ENCODE measurements at places on chromosomes 16 and 17.
A peak's percentile ranks its signal among the peaks of the same experiment; 100 is the strongest.

DNA sequence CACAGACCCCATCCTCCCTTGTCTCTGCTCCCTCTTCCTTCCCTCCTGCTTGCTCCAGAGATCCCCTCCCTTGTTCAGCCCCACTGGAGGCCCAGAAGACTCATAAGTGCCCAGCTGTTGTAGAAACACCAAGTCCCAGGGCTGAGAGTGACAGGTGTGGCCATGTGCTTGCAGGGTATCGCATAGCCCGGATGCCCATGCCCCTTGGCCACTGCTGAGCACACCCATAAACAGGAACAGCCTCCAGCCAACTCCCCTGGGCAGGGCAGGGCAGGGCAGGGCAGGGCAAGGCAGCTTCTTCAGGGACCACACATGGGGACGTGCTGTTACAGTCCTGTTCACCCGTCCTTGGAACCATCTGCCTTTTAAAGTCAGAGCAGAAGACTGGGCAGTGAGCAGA lies 2.0 kb downstream of the CACNG1 start:
- H3K27me3 ChIP-seq = peaks cover 11% of the 10 kb centered on the region
- no peak overlapping the region for H3K27ac ChIP-seq
- H3K4me1 ChIP-seq = no peaks in the 10 kb centered on the region
- H3K36me3 ChIP-seq = no peaks in the 10 kb centered on the region
- no peak for DNase-seq

DNA sequence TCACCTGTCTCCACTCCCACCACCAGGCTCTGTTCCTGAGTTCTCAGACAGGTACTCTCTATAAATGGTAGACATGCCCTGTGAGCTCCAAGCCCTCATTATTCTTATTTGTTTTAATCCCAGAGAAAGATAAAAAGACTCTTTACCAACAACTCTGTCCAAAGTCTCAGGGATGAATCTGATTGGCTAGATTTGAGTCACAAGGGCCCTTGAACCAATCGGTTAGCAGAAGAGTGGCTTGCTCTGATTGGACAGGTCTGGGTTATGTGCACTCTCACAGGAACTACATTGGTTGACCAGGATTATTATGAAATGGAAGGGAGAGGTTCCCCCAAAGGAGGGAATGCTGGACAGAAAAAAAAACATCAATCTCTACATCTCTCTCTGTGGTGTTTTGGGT lies 7.5 kb downstream of the COTL1 start:
- H3K27ac ChIP-seq = peak overlapping the region; percentile 86
- peak overlapping the region; percentile 55 for H3K4me3 ChIP-seq
- peaks cover 40% of the 10 kb centered on the region for H3K36me3 ChIP-seq
- peaks cover 70% of the 10 kb centered on the region for H3K4me1 ChIP-seq

- peaks cover 5% of the 10 kb centered on the region for H3K36me3 ChIP-seq
- no peak for DNase-seq
- H3K27ac ChIP-seq = no peak overlapping the region
- H3K4me3 ChIP-seq = no peak overlapping the region
- no peaks in the 10 kb centered on the region for H3K4me1 ChIP-seq
- peaks cover 20% of the 10 kb centered on the region for H3K27me3 ChIP-seq
Measured at GRCh38 chr17:79041723-79042420, 17.9 kb downstream of the C1QTNF1 start.

GRCh38 chr17:66476014-66476413 lies 173.6 kb downstream of the PRKCA start:
- no peaks in the 10 kb centered on the region for H3K36me3 ChIP-seq
- H3K4me1 ChIP-seq = peaks cover under 1% of the 10 kb centered on the region
- no peak for DNase-seq
- H3K27ac ChIP-seq = no peak overlapping the region
- H3K27me3 ChIP-seq = no peaks in the 10 kb centered on the region

GRCh38 chr16:19555938-19556771 lies 652 bp downstream of the VPS35L start:
- H3K36me3 ChIP-seq = peaks cover 9% of the 10 kb centered on the region
- H3K4me3 ChIP-seq = peak overlapping the region; percentile 94
- no peak for DNase-seq

DNA sequence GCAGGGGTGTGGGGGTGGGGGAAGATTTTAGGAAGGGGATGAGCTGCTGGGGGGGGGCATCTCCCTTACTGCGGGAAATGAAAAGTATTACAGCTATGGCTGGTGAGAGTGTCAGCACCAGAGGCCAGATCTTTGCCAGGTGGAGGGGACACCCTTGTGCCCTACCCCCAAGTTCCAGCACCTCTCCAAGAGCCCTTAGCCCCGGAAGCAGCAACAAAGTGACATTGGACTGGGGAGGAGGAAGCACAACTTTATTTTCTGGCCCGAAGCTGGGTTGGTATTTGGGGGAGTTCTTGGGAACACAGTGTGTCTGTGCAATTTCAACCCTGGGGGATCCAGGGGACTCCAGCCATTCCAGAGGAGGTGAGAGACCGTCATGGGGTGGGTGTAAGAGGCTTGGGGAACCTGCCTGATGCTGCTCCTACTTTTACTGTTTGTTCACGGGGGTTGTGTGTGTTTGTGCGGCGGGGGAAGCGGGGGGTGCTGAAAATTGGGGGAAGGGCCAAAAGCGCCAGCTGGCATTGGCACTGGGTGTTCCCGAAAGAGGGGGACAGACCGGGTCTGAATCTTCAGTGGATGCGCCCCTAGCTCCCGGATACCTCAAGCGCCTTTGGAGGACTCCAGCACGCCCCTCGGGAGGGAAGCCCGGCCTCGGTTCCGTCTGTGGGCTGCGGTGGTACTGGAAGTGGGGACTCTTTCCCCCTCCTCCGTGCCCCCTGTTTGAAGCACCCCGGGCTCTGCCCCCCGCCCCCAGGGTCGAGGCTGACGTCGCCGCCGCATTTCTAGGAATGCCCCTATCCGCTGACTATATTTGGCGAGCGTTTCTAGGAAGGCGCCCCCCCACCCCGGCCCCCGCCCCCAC lies 230.3 kb downstream of the MRTFB start:
- no peak for DNase-seq
- H3K4me3 ChIP-seq = peak overlapping the region; percentile 83
- no peaks in the 10 kb centered on the region for H3K36me3 ChIP-seq

- no peak overlapping the region for H3K4me3 ChIP-seq
- no peak overlapping the region for H3K27ac ChIP-seq
- no peak for DNase-seq
- H3K27me3 ChIP-seq = no peaks in the 10 kb centered on the region
- peaks cover 9% of the 10 kb centered on the region for H3K36me3 ChIP-seq
Measured at GRCh38 chr17:27430882-27431491, 25.3 kb upstream of the KSR1 start.

GRCh38 chr16:48011466-48011865 lies 144.3 kb downstream of the ABCC12 start:
- no peaks in the 10 kb centered on the region for H3K4me1 ChIP-seq
- no peaks in the 10 kb centered on the region for H3K36me3 ChIP-seq
- H3K4me3 ChIP-seq = no peak overlapping the region
- no peak overlapping the region for H3K27ac ChIP-seq
- H3K27me3 ChIP-seq = no peaks in the 10 kb centered on the region
- no peak for DNase-seq

DNA sequence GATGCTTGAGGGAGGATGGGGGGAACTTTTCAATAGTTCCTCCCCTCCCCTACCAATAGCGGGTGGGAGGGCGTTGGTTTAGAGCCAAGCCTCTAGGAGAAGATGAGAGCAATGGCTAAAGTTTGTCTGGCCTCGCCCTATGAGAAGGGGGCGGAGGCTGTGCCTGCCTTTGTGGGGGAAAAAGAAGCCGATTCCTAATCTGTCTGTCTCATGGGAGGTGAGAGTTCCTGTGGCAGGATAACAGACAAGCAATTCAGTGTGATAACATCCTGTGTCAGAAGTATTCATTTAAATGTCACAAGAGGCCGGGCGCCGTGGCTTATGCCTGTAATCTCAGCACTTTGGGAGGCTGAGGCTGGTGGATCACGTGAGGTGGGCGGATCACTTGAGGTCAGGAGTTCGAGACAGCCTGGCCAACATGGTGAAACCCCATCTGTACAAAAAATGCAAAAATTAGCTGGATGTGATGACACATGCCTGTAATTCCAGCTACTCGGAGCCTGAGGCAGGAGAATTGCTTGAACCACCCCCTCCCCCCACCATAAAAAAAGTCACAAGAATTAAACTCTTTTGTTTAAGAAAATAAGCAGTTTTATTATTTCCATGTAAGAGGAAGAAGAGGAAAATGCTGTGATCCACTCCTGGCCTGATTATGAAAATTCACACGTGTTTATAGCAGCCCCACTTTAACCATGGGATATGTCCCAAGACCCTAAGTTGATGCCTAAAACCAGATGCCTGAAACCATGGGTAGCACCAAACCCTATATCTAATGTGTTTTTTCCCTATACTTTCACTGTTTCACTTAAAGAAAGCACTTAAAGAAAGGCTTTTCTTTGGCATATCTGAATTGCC lies 1.7 kb downstream of the SLFN5 start:
- DNase-seq = peak; percentile 83
- peak overlapping the region; percentile 95 for H3K4me3 ChIP-seq
- no peaks in the 10 kb centered on the region for H3K27me3 ChIP-seq

- no peak for DNase-seq
- H3K27me3 ChIP-seq = peaks cover 11% of the 10 kb centered on the region
- H3K4me3 ChIP-seq = no peak overlapping the region
- no peak overlapping the region for H3K27ac ChIP-seq
- H3K4me1 ChIP-seq = no peaks in the 10 kb centered on the region
Measured at GRCh38 chr17:28426081-28426519, 20.1 kb upstream of the SLC46A1 start.

DNA sequence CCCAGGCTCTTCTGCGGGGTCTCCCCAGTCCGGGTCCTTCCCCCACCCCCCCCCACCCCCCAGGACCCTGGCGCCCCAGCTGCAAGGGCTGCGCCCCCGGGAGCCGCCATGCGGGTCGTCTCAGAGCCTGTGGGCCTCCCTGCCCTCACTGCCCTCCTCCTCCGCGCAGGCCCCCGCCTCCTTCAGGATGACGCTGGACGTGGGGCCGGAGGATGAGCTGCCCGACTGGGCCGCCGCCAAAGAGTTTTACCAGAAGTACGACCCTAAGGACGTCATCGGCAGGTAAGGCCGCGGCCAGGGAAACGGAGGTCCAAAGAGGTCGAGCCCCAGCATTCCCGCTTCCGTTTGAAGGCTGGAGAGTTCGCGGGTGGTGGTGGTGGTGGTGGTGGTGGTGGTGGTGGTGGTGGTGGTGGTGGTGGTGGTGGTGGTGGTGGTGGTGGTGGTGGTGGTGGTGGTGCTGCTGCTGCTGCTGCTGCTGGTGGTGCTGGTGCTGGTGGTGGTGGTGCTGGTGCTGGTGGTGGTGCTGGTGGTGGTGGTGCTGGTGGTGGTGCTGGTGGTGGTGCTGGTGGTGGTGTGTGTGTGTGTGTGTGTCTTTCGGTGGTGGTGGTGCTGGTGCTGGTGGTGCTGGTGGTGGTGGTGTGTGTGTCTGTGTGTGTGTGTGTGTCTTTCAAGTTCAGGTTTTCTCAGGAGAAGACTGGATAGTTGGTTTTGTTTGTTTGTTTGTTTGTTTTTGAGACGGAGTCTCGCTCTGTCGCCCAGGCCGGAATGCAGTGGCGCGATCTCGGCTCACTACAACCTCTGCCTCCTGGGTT lies 615 bp downstream of the PHKG2 start:
- H3K4me1 ChIP-seq = peaks cover 24% of the 10 kb centered on the region
- H3K36me3 ChIP-seq = peaks cover 40% of the 10 kb centered on the region
- H3K4me3 ChIP-seq = peak overlapping the region; percentile 93
- DNase-seq = peak; percentile 20
- peak overlapping the region; percentile 53 for H3K27ac ChIP-seq

GRCh38 chr16:27645396-27645795 lies 95.5 kb downstream of the KATNIP start:
- DNase-seq = no peak
- H3K4me3 ChIP-seq = no peak overlapping the region
- H3K36me3 ChIP-seq = peaks cover 6% of the 10 kb centered on the region
- H3K4me1 ChIP-seq = peaks cover 2% of the 10 kb centered on the region
- H3K27ac ChIP-seq = no peak overlapping the region

DNA sequence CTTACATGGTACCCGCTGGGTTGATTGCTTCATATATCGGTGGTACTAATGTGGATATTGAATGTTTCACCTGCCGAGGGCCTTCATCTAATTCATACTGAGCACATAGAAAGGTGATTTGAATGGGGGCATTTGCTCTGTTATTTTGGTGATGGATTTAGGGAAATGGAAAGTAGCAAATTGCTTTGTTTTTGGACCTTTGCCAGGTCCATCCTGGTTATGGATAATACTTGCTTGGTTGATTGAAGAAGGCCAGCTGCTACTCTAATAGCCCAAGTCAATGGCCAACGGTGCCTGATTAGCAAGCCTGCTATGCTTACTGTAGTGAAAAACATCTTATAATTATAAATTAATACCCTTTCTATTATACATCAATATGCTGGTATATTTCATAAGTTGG lies 253.6 kb downstream of the CDH13 start:
- H3K4me1 ChIP-seq = no peaks in the 10 kb centered on the region
- H3K36me3 ChIP-seq = no peaks in the 10 kb centered on the region
- DNase-seq = no peak
- H3K27ac ChIP-seq = no peak overlapping the region
- no peak overlapping the region for H3K4me3 ChIP-seq

DNA sequence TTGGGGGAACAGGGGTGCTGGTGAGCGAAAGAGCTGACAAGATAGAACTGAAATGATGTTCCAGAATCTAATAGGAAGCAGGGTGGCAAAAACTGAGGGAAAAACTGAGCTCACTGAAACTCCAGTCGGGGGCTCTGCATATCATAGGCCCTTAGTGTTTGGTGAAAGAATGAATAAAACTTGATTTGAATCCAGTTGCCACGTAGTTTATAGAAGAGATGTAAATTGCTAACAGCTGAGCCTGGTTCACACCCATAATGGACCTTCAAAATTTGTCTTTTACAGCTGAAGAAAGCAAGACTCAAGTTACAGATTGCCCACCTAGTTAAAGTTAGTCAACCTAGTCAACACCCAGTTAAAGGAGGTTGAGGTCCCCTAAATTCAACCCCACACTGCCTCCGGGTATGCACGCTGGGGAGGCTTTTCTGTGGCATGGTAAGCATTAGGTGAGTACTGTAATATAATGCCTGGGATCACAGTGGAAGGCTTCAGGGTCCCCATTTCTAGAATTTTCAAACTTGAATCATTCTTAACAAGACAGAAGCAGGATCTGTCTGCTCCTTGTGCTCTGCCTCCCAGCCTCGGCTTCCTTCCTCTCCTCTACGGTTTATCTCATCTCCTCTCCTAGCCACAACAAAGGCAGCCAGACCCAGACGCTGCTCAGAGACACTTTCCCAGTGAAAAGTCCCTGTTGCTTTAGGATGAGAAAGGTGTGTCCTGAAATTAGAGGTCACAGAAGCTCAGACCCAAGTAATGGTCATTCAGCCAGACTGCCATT lies 26.9 kb upstream of the SUPT4H1 start:
- no peak for DNase-seq
- H3K36me3 ChIP-seq = peaks cover 3% of the 10 kb centered on the region
- H3K4me3 ChIP-seq = no peak overlapping the region
- peaks cover 25% of the 10 kb centered on the region for H3K4me1 ChIP-seq
- H3K27me3 ChIP-seq = no peaks in the 10 kb centered on the region

Data from effector memory CD8-positive, alpha-beta T cell (primary cell).